ENCODE measurements at places on chromosomes 3 and 15. TPM values are rescaled to one million over a fixed set of nuclear protein-coding genes. Genes with fewer than 3 reads are reported as not detected.

Gene COL7A1
- total RNA-seq: 140 TPM

Gene INKA1
- 11.0 TPM for total RNA-seq

Gene LIPH
- under 0.01 TPM for total RNA-seq

Gene GP5
- not detected for total RNA-seq

Gene MUC20
- total RNA-seq: 0.32 TPM

Gene MYRIP
- total RNA-seq: not detected

Gene IMPG2
- 0.32 TPM for total RNA-seq

Gene IL17RD
- total RNA-seq: 0.86 TPM

Gene GP9
- not detected for total RNA-seq

Gene BFSP2
- total RNA-seq: not detected

Gene GPR160
- total RNA-seq: under 0.01 TPM

Gene XCR1
- not detected for total RNA-seq

GRCh38 chr15:41885841-41886240 lies 8.0 kb downstream of the SPTBN5 start:
- no peak for DNase-seq

- peak; percentile 88 for DNase-seq
Measured at GRCh38 chr3:129723558-129724324, 117.3 kb upstream of the PLXND1 start.

DNA sequence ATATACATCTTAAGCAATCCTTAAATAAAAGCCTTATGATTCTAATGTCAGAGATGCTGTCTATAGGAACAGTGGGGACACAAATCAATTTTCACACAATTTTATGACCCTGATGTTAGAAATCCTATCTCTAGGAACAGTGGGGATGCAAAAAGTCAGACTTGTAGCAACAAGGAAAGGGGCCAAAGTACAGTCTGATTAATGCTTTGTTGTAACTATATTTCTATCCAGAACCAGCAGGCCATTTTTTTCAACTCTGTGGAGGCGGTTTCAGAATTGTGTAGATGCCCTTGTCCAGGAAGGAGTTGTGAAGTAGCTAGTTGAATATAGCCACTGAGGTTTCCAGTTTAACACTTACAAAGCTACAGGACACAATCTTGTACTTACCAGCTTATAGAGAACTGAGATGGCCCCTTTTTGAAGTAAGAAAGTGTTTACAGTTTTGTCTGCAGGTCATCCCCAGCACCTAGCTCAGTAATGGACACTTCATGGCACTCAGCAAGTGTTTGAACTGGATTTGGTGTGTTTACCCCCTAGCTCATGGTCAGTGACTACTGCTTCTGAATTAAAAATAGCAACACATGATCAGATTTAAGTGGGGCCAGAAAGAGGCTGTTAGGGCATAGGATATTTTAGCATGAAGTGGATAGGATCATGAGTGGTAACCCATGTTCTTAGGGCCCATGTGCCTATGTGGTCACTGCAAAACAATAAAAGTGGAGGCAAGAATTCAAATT lies 54.3 kb downstream of the RAB7A start:
- no peak for DNase-seq

- DNase-seq: no peak
Measured at GRCh38 chr3:24310887-24311286, 183.8 kb downstream of the THRB start.

DNA sequence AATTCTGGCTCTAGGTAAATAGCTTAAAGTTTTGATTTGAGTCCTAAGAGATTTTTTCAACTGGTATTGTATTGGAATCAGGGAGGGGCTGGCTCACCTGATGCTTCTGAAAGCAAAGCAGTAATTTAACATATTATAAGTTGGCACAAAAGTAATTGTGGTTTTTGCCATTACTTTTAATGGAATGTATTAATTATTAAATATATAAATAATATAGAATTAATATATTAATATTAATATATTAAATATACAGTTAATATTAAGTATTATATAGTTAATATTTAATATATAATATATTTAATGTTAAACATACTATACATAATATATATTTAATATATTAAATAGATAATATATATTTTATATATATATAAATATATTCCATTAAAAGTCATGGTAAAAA lies 10.4 kb downstream of the RSRC1 start:
- DNase-seq: no peak

DNA sequence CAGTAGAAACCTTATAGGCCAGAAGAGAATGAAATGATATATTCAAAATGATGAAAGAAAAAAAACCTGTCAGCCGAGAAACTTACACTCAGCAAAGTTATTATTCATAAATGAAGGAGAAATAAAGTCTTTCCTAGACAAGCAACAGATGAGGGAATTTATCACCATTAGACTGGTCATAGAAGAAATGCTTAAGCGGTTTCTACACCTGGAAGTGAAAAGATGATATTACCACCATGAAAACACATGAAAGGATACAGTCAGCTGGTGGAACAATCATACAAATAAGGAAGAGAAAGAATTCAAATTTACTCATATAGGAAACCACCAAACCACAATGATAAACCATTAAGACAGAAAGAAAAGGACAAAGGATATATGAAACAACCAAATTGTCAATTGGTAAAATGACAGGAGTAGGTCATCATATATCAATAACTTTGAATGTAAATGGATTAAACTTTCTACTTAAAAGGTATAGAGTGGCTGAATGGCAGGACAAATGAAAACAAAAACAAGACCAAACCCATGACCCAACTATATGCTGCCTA lies 29.9 kb upstream of the PRR23C start:
- DNase-seq: no peak

DNA sequence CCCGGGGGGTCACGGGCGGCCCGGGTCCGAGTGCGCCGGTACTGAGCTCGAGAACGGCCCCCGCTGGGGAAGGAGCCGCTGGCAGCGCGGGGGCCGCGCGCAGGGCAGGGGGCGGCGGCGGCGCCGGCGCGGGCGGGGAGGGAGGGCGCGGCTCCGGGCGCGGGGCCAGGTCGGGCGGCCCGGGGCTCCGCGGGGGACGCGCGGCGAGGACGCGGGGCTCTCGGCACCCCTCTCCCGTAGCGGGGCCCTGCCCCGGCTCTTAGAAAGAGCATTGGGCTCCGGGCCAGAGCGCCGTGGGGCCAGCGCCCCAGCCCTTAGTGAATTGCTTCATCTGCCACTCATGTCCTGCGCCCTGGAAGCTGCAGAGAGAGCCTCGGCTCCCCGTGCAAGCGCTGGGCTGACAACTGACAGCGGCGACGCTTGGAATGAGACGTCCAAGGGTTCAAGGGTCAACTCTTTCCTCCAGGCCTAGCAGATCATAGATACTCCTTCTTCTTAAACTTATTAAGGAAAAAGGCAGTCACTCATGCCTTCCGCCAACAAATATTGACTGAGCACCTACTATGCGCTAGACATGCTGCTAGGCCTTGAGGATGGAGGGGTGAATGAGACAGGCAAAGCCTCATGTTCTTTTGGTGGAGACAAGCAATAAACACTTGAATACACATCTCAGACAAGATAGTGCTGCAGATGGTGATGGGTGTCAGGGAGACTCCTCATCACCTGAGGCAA lies 140.8 kb downstream of the SMAD6 start:
- DNase-seq: peak; percentile 79

DNA sequence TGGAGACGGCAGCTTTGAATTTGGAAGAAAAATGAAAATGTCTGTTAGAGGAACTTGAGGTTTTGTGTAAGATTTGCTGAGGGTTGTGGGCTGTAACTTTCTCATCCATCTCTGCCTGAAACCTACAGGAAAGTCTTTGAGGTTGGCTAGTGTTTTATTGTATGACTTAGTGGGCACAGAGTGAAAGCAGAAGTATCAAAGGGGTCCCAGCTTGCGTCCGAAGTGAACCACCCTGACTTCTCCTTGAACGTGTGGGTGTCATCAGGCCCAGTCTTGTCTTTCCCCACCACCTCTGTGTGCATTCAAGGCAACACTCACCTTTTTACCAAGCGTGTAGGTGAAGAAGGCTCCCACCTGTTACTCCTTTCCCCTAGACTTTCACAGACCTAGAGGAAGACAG lies 682.1 kb upstream of the CFAP20DC start:
- no peak for DNase-seq

GRCh38 chr3:8723612-8724011 lies 10.0 kb upstream of the CAV3 start:
- DNase-seq: no peak

GRCh38 chr15:64877435-64877834 lies 34.3 kb upstream of the ANKDD1A start:
- DNase-seq: no peak

DNA sequence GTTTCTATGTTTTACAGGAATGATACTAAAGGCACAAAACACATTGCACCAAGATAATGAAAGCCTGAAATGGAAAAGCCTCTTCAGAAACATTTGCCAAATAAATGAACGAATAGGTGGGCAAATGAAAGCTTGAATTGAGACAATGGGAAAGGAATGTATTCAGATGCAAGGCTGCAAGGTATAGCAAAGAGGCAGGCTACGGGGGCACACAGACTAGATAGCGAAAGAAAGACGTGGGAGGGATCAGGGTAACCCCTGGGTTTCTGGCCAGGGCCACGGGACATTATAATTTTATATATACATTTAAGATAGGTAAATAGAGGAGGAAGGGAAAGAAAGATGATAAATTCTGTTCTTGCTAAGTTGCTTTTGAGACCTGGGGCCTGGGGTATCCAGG lies 95.9 kb upstream of the NLGN1 start:
- DNase-seq: no peak

GRCh38 chr3:87101861-87102625 lies 111.1 kb upstream of the VGLL3 start:
- peak; percentile 21 for DNase-seq

- DNase-seq: no peak
Measured at GRCh38 chr15:69606921-69607500, 154.4 kb downstream of the RPLP1 start.

DNA sequence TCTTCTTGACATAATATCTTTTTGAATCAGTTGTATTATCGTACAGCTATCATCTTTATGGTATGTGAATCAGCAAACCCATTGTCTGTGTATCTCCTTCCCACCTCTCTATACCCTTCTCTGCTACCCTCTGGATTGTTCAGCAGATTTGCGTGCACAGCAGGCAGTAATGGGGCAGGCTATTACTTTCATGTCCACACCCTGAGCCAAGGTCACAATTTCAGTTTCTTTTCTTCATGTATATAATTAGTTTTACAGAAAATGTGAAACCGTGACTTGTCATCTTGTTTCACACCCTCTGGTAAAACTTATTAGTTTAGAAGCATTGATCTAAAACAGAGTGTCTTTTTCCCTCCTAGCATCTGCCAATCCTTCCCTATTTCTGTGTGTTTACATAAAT lies 770.4 kb upstream of the SEMA6D start:
- DNase-seq: no peak

GRCh38 chr15:81160312-81161159 lies 26.5 kb downstream of the CFAP161 start:
- peak; percentile 80 for DNase-seq

DNA sequence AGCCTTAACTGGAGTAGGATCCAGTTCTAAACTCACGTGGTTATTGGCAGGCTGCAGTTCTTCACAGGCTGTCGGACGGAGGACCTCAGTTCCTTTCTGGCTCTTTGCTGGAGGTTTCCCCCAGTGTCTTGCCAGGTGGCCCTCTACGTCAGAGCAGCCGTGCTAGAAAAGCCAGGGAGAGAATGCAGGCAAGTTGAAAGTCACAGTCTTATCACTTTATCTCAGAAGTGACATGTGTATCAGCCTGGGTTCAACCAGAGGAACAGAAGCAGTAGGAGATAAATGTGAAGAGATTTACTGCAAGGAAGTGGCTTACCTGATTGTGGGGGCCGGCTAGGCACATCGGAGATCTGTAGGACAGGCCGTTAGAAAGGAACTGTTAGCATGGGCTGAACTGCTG lies 125.3 kb upstream of the BNIP2 start:
- no peak for DNase-seq

- no peak for DNase-seq
Measured at GRCh38 chr3:59268170-59268569, 218.3 kb upstream of the CFAP20DC start.

- DNase-seq: peak; percentile 1
Measured at GRCh38 chr3:79477242-79477641, 290.6 kb downstream of the ROBO1 start.

DNA sequence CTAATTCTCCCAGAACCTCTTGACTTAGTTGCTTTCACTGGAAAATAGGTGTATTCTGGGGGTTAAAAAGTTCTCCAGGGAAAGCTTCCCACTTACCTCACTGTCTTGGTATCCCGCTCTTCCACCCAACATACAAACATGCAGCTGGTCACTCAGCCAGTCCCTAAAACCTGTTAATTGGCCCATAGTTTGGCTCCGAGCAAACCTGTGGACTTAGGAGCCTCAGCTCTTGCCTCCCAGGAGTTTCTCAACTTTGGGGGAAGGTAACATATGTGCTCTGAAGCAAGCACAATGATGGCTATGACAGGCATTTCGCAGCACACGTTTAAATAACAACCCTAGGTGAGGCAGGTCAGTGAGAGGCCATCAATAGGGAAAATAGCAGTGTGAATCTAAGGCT lies 25.8 kb upstream of the LRRFIP2 start:
- no peak for DNase-seq

DNA sequence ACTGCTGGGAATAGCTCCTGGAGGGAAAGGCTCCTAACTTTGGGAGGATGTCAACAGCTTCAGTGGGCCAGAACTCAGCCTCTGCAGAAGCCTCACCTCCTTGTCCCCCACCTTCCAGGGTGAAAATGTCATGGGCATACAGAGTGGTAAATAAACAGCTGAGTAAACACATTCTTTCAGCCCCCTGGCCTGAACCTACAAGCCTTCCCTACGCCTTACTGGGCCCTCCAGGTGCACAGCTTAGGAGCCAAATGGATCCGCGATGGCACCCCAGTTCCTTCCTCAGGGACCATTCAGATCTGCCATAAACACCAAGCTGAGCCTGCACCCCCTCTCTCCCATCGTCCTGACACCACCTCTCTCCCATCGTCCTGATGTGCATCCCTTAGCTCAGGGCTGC lies 126.2 kb upstream of the IGF1R start:
- DNase-seq: no peak

GRCh38 chr15:70519004-70519365 lies 244.4 kb downstream of the UACA start:
- DNase-seq: no peak

DNA sequence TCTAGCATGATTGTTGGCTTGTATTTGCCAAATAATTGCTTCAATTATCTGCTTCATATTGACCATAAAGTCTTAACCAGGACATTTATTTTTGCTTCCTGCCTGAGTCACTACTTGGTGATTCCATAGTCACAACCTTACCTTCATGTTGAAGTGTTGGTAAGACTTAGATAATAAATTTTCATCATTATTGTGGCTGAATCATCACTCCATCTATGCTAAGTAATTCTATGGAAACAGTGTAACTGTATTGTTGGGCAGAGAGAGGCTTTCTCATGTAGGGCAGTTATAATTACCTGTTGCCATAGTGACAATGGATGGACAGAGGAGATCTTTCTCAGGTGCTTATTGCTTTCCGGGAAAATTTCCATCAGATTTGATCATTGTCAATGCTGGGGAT lies 330.7 kb upstream of the LRRC3B start:
- DNase-seq: no peak
